ENCODE measurements at places on chromosomes 12 and 14.

GRCh38 chr14:38735005-38735404, 368.0 kb downstream of the SEC23A start:
- no peaks in the 10 kb centered on the region for H3K27me3 ChIP-seq
- DNase-seq, result no peak
- no peaks in the 10 kb centered on the region for H3K36me3 ChIP-seq
- no peak overlapping the region for H3K27ac ChIP-seq
- no peaks in the 10 kb centered on the region for H3K4me1 ChIP-seq
- no peak overlapping the region for H3K4me3 ChIP-seq

DNA sequence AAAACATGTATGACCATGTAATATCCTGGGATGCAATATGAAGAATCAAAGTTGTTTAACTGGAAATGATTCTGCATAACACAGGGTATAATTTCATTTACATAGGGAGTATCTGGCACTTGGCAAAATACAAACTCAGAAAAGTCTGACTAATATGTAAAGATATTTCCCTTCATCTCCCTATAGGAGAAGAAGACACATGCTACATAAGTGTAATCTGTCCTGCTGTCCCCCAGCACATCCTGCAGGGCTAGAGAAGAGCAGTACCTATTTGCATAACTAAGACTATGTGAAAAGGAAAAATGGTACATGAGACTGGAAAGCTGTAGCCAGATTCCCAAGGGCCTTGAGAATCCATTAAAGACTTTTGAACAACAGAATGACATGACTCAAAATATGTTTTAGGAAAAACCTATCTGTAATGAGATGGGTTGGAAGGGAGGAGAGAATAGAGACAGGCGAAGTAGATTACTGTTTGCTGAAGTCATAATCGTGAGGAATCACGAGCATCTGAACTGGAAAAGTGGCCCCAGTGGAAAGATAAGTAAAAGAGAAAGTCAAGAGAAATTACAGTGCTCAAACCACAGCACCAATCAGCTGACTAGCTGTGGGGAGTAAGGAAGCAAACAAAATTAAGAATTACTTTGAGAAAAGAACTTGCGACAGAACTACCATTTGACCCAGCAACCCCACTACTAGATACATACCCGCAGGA, 155.1 kb upstream of the HMGA2 start:
- no peak for DNase-seq
- H3K36me3 ChIP-seq, result no peaks in the 10 kb centered on the region
- H3K27ac ChIP-seq, result no peak overlapping the region
- no peaks in the 10 kb centered on the region for H3K4me1 ChIP-seq
- no peaks in the 10 kb centered on the region for H3K27me3 ChIP-seq

- H3K4me3 ChIP-seq, result peak within 1 kb of the TSS; percentile 93
- no peaks in the 10 kb centered on the region for H3K36me3 ChIP-seq
- no peaks in the 10 kb centered on the region for H3K4me1 ChIP-seq
- H3K27ac ChIP-seq, result peak within 1 kb of the TSS; percentile 98
These were observed at the start of gene SAV1 for GRCh38 chr14:50667996-50668825. SAV1 (minus strand) TSS chr14:50668306; CDS start chr14:50667967, 339 bp downstream.

GRCh38 chr14:90159146-90159545, 97.2 kb upstream of the PSMC1 start:
- no peaks in the 10 kb centered on the region for H3K36me3 ChIP-seq
- DNase-seq, result no peak
- no peak overlapping the region for H3K4me3 ChIP-seq

Measured in uterus (tissue), 4 donors.